Suppressor macrophage treated with lipopolysaccharide for 4 hours (primary cell): ENCODE measurements at places on chromosomes 6 and 20.
A peak's percentile ranks its signal among the peaks of the same experiment; 100 is the strongest.

GRCh38 chr6:152474354-152474753, 162.8 kb downstream of the SYNE1 start:
- DNase-seq = no peak

DNA sequence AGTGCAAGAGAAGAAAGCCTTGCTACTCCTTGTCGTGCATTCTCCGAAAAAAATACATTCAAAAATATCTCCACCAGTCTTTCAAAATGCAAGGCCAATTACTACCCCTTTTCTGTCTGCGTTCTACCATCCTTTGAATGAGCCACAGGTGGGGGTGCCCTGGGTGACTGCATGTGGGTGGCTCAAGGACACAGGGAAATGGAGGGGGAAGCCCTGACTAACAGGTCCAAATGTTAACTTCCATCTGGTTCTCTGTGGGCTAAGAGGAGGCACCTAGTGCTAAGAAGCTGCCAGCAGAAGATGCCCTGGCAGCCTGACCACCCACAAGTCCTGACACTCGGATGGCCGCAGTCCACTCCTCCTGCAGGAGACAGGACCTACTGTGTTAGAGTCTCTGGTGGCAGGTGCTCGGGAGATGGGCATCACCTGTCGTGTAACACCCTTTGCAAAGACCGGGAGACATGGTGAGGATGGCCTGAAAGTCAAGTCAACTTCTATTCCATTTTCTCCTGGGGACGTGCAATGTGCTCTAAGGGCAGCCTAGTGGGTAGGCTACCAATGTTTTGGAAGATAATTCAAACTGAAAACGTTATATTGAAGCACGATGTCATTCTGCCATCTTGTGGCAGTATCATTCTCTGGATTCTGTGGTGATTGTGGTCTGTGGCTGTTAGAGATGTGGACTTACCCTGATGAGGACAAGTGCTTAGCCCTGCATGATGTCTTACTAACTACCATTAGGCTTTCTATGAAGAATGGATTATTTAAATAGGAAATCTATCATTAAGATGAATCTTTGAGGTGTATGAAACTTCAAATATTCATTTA, 27.4 kb upstream of the IGF2R start:
- DNase-seq = peak; percentile 67

DNA sequence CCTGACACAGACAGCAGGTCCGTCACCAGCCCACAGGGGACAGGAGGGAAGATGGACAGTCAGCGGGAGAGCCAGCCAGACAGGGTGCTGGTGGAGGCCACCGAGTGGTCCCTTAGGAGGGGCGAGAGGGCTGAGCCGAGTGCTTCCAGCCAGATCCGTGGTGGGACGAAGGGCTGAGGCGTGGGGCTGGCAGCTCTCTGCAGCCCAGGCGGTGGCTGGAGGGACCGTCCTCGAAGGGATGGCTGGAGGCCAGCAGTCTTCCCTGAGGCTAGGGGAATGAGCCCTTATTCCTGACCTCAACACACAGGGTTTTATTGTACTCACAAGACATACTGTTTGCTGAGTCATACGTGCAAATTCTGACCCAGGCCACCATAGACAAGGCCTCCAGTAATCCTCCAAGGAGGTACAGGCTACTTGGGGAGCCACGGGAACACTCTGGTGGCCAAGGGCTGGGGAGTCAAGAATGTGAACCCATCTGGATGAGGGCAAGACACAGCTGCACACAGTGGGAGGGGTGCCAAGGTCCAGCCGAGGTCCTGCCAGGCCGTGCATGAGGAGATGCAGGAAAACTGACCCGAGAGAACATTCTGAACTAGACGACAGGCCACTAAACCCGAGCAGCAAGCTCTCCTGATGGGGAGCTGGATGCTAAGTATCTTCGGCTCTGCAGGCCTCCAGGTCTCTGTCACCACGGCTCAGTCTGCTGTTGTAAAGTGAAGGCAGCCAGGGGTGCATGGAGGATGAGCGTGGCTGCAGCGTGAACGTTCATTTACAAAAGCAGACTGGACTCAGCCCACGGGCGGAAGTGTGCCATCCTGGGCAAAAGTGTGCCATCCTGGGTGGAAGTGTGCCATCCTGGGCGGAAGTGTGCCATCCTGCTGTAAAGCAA, 242.5 kb downstream of the TTLL2 start:
- no peak for DNase-seq

DNA sequence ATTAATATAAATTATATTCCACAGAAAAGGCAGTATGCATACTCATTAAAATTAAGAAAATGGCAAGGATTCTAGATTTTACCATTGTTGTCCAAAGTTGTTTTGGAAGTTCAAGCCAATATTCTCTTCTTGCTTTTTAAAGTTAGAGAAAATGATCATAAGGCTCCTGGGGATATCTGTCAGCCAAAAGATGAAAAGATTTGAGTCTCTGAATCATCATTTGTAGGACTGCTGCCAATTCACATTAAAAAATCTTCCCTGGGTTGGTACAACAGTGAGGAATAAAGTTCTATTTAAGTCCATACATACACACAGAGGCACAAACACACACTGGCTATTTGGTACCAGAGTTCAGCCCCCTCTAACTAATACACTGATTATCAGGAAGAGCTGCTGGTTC, 620.1 kb downstream of the COL12A1 start:
- DNase-seq = no peak

- no peak for DNase-seq
These were observed 74.8 kb downstream of the HACE1 start for GRCh38 chr6:104784884-104785283.

DNA sequence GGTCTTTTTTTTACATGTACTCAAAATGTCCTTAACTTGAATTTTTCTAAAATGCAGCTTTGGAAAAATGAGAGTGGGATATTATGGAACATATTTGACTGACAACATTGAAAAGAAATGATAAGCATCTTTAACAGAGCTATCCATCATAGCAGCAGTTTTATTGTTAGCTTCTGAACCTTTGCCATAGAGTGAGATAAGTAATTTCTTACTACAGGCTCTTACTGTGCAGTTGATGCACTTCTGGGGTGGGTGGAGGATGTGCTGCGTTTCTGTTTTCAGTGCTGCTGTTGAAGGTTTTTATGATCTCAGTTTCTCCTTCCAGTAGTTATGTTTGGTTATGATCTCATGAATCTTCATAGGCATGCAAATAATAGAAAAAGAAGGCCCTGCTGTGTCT, 267.0 kb downstream of the TMEM242 start:
- no peak for DNase-seq

GRCh38 chr6:49890988-49891387, 24.7 kb upstream of the CRISP1 start:
- DNase-seq = no peak

DNA sequence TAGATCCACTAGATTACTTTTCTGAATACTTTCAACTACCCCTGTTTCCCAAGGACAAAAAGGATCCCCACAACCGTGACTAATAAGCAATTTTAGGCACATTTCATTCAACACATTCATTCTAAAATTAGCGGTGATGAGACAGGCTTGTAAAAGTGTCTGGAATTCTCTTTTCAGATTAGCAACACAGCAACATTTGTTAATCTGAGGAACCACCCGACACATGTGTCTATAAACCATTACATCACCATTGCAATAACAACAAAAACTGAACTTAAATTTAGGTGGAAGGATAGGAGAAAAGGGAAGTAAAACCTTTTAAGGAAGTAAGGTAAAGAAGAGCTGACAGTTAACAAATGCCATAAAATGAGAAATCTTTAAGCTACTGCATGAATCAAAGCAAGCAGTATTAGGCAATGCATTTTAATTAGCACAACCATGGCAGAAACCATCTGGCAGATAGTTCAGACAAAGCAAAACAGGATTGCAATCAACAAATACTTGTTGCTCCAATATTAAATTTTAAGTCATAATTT, 49.1 kb downstream of the MAP3K7 start:
- peak; percentile 88 for DNase-seq

DNA sequence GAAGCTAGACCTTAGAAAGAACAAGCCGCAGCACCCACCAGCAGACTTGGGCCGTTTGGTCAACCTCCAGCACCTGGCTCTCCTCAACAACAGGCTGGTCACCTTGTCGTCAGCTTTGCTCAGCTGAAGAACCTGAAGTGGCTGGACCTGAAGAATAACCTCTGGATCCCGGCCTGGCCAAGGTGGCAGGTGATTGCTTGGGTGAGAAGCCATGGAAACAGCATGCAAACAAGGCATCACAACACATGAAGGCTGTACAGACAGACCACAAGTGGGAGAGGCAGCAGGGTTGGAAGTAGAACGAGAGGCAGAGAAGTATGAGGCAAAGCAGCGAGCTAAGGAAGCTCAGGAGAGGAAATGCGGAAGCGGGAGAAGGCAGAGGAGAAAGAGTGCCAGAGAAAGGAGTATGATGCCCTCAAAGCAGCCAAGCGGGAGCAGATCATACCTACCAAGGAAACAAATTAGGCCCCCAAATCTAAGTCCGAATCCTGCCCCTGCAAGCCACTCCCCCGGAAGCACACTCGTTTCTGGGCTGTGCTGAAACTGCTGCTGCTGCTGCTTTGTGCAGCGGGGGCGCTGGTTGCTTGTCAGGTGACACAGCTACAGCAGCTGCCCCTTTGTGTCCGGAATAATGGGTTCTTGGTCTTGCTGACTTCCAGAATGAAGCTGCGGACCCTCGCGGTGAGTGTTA, 121.6 kb upstream of the LGSN start:
- DNase-seq = no peak

- DNase-seq = no peak
These were observed 2.2 kb downstream of the TFAP2A start for GRCh38 chr6:10412461-10413261.
